Forelimb muscle (tissue), 1 donor: ENCODE measurements at places on chromosomes 1 and 21. TPM values are rescaled to one million over a fixed set of nuclear protein-coding genes. Genes with fewer than 3 reads are reported as not detected.

BARHL2 gene
- polyA plus RNA-seq, result not detected

DCDC2B gene
- polyA plus RNA-seq, result 0.66 TPM

PRCC gene
- polyA plus RNA-seq, result 65.4 TPM

CGN gene
- polyA plus RNA-seq, result 0.52 TPM

ACTA1 gene
- polyA plus RNA-seq, result 14,286 TPM

TSACC gene
- polyA plus RNA-seq, result 1.5 TPM

ORC1 gene
- polyA plus RNA-seq, result 2.3 TPM

LEFTY2 gene
- polyA plus RNA-seq, result 6.4 TPM

KIF2C gene
- 9.8 TPM for polyA plus RNA-seq

S100A7 gene
- not detected for polyA plus RNA-seq

IL23R gene
- not detected for polyA plus RNA-seq

CELA2A gene
- 0.35 TPM for polyA plus RNA-seq

AUNIP gene
- 0.71 TPM for polyA plus RNA-seq

ZNF593OS gene
- polyA plus RNA-seq, result 1.5 TPM
